Caki2 (cell line): ENCODE measurements at places on chromosomes 12 and 14. TPM values are rescaled to one million over a fixed set of nuclear protein-coding genes. Genes with fewer than 3 reads are reported as not detected.

Gene ENDOU
- total RNA-seq: not detected in 2 replicates

Gene EID3
- total RNA-seq: 4.9 and 6.8 TPM in 2 replicates

Gene SLC2A14
- 0.14 TPM in 1 of 2 replicates, not detected in the other for total RNA-seq

Gene SLC17A8
- total RNA-seq: not detected in 2 replicates
